Activated naive CD4-positive, alpha-beta T cell treated with anti-CD3 and anti-CD28 coated beads for 36 hours (primary cell): ENCODE measurements at places on chromosomes 7 and 10. TPM values are rescaled to one million over a fixed set of nuclear protein-coding genes. Genes with fewer than 3 reads are reported as not detected.

Gene PRSS37
- total RNA-seq: not detected

DNA sequence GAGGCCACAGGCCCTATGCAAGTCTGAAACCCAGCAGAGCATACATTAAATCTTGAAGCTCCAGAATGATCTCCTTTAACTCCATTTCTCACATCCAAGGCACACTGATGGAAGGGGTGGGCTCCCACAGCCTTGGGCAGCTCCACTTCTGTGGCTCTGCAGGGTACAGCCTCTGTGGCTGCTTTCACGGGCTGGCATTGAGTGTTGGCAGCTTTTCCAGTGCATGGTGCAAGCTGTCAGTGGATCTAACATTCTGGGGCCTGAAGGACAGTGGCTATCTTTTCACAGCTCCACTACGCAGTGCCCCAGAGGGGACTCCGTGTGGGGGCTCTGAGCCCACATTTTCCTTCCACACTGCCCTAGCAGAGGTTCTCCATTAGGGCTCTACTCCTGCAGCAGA lies 265.7 kb upstream of the MAGI2 start:
- DNase-seq: no peak

GRCh38 chr7:43768887-43769272 lies 10.4 kb downstream of the BLVRA start:
- no peak for DNase-seq

- DNase-seq: no peak
Measured at GRCh38 chr10:131888186-131888604, 12.6 kb upstream of the PPP2R2D start.

GRCh38 chr10:102499356-102499755 lies 3.2 kb downstream of the ACTR1A start:
- DNase-seq: no peak

- no peak for DNase-seq
Measured at GRCh38 chr10:24416248-24416647, 207.3 kb downstream of the KIAA1217 start.

GRCh38 chr10:124645467-124646095 lies 98.6 kb downstream of the FAM53B start:
- DNase-seq: no peak

DNA sequence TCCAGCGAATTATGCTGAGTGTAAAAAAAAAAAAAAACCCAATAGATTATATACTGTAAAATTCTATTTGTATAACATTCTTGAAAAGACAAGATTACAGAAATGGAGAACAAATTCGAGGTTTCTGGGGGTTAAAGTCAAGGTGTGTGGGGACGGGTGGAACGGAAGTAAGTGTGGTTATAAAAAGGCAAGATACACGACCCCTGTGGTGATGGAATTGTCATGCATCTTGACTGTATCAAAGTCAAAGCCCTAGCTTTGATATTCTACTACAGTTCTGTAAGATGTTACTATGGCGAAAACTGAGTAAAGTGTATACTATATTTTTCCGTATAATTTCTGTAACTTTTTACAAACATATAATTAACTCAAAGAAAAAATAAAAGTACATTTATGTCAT lies 718.2 kb upstream of the PCDH15 start:
- no peak for DNase-seq
